ENCODE measurements at places on chromosomes 7 and 10.

- DNase-seq = no peak
These were observed 18.0 kb downstream of the CAMK2B start for GRCh38 chr7:44307301-44307900.

DNA sequence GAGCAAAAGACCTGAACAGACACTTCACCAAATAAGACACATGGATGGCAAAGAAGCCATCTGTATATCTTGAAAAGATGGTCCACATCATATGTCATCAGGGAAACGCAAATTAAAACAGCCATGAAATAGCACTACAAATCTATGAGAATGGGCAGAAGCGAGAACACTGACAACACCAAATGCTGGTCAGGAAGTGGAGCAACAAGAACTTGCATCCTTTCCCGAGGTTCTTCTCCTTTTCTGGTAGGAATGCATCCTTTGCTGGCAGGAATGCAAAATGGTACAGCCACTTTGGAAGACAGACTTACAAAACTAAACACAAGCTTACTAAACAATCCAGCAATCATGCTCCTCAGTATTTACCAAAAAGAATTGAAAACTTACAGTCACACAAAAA, 60.0 kb downstream of the PIK3AP1 start:
- DNase-seq = no peak

DNA sequence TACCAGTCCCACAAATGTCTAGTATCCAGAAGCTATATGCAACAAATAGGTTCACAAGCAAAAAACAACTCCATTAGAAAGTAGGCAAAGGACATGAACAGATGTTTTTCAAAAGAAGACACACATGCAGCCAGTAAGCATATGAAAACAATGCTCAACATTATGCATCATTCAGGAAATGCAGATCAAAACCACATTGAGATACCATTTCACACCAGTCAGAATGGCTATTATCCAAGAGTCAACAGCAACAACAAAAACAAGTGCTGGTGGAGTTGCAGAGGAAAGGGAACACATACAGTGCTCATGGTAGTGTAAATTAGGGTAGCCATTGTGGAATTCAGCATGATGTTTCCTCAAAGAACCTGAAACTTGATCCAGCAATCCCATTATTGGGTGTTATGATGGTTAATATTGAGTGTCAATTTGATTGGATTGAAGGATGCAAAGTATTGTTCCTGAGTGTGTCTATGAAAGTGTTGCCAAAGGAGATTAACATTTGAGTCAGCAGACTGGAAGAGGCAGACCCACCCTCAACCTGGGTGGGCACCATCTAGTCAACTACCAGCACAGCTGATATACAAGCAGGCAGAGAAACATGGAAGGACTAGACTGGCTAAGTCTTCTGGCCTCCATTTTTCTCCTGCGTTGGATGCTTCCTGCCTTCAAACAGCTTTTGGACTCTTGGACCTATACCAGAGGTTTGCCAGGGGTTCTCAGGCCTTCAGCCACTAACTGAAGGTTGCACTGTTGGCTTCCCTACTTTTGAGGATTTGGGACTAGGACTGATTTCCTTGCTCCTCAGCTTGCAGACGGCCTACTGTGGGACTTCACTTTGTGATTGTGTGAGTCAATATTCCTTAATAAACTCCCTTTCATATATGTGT, 218.4 kb upstream of the SEMA3D start:
- no peak for DNase-seq

DNA sequence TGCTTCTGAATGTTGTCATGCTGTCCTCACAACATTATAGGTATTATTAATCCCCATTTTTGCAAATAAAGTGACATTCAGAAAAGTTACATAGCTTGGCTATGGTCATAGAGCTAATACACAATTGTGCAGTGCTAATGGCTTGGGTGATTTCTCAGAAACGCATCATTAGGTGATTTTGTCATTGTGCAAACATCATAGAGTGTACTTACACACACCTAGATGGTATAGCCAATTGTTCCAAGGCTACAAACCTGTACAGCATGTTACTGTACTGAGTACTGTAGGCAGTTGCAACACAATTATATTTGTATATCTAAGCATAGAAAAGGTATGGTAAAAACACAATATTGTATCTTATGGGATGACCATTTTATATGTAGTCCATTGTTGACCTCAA, 91.0 kb downstream of the BTAF1 start:
- no peak for DNase-seq

DNA sequence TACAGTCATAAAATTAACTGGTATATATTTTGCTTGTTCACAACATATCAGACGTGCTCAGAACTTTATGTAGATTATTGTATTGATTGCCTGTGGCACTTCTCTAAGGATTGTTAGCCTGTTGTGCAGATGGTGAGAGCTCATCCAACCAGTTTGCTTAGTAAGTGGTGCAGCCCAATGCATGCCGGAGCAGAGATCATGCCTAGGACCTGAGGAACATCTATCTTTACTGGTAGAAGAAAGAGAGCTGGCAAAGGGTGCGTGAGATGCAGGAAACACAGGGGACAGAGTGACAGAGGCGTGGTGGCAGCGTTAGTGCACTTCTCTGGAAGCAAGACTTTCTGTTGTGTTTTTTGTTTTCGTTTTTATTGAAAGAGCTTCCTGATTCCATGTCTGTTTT, 35.9 kb downstream of the CCM2 start:
- no peak for DNase-seq

DNA sequence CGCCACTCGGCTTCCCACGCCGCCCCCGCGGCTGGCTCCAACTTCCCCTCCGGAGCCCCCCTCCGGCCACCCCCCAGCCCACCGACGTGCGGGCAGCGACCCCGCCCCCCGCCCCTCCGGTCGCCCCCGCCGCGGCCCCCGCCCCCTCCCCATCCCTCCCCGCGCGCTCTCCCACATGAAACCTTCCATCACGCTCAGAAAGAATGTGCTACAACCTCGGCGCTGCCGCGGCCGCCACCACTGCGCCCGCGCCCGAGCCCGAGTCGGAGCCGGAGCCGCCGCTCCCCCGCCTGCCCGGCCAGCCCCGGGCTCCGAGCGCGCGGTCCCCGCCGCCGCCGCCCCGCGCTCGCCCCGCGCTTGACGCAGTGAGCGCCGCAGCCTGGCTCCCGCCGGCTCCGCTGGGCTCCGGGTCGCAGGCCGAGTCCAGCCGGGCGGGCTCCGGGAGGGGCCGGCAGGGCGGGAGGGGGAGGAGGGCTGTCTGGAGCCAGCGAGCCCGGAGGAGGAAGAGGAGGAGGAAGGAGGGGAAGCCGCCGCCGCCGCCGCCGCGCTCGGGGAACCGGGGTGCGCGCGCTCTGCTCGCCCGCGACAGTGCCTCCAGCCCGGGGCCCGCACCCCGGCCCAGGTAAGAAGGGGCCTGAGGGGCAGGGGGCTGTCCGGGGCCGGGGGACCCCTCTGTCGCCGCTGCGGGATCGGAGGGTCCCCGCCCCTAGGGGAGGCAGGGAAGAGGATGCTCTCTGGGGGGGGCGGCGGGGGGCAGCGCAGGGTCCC, 4.3 kb upstream of the ELFN1 start:
- DNase-seq = no peak

DNA sequence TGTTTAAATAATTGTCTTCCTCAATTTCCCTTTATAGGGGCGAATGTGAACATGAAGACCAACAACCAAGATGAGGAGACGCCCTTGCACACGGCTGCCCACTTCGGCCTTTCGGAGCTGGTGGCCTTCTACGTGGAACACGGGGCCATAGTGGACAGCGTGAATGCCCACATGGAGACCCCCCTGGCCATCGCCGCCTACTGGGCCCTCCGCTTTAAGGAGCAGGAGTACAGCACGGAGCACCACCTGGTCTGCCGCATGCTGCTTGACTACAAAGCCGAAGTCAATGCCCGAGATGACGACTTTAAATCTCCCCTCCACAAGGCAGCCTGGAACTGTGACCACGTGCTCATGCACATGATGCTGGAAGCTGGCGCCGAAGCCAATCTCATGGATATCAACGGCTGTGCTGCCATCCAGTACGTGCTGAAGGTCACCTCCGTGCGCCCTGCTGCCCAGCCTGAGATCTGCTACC, 42.1 kb downstream of the ASB4 start:
- no peak for DNase-seq

DNA sequence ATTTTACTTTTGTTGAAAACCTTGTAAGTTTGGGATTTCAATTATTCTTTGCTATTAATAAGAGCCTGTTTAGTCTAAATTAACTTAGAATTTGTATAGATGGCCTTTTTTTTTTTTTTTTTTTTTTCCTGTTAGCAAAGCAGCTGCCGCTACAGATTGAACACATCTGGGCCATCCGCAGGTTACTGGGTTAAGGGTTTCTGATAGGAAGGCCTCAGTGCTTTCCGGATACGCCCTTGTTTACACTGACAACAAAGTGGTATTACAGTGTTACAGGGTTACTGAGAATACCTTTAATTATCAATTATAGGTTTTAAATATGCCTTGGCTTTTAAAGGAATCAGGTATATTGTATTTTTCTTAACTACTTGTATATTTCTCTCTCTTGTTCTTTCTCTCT, 76.8 kb downstream of the PTN start:
- DNase-seq = no peak

GRCh38 chr10:100750291-100751210, 5.2 kb downstream of the PAX2 start:
- no peak for DNase-seq

GRCh38 chr10:129525401-129525801, 58.4 kb downstream of the MGMT start:
- no peak for DNase-seq

DNA sequence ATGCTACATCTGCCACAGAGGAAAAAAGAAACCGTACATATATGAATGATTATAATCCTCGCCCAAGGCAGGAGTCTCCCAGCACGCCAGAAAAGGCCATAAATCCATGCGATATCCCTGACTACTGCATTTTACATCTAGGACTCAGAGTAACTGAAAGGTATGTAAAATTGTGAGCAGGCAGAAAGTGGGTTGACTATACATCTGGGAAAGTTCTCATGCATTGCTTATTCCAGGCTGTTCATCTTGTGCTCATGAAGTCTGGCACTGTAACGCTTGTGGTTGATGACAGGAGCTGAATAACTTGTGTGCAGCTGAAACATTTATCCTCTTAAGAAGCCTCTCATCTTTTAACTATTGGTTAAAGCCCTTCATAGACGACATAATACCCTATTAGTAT, 193.4 kb upstream of the STEAP4 start:
- DNase-seq = no peak

- no peak for DNase-seq
These were observed 854 bp upstream of the CFAP46 start for GRCh38 chr10:132943058-132943790.

- DNase-seq = no peak
These were observed 68.6 kb downstream of the C7orf25 start for GRCh38 chr7:42843205-42843800.

DNA sequence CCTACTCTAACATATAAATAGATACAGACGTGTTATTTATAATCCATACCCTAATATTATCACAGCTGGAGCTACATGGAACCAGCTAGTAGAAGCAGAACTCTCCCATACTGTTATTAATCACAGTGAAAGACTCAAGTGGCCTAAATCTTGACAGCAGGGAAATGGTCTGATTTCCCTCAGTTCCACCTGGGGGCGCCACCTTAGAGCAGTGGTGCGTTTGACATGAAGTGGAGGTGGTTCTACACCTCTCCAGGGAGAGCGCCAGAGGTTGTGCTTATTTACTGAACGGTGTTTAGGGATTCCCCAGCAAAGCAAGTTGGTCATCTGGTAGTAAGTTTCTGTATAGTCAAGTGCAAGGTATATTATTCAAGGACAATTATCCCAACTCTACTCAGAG, 17.6 kb downstream of the DNTT start:
- DNase-seq = no peak

GRCh38 chr10:1903982-1904381, 166.7 kb upstream of the ADARB2 start:
- no peak for DNase-seq

- no peak for DNase-seq
These were observed 145.6 kb downstream of the BAMBI start for GRCh38 chr10:28822719-28823464.

- DNase-seq = no peak
These were observed 234.8 kb downstream of the AGMO start for GRCh38 chr7:15327001-15327400.

GRCh38 chr10:77315496-77316129, 322.0 kb downstream of the KCNMA1 start:
- no peak for DNase-seq

DNA sequence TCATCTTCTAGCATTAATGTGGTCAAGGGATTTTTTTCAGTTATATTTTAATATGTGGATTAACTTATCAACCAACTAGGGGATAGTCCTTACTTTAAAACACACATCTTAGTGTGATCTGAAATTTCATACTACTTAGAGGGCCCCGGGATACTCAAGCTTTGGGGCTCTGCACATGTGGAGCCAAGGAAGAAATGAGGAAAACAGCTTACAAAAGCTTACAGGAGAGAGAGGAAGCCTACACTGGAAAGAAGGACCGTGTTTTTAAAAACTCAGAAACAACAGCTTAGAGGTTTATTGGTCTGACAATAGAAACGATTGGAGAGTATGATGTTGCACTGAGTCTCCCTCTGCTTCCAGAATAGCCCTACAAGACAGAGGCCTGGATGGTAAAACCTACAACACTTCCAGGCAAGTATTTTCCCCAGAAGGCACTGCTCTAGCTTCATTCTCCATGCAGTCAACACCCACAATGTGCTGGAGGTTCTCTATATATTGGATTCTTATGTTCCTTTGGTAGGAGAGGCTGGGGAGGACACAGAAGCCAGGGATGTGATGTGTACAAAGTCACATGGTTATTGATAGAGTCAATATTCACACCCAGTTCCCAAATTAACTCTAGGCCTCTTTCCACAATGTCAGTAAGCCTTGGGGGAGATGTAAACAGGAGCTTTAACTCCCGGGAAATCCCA, 47.3 kb downstream of the JCAD start:
- no peak for DNase-seq

GRCh38 chr7:144656965-144657517, 178.8 kb downstream of the TPK1 start:
- DNase-seq = no peak

- DNase-seq = no peak
These were observed 78.4 kb upstream of the CAMK2B start for GRCh38 chr7:44403775-44404174.

GRCh38 chr10:101666083-101666482, 28.9 kb downstream of the FBXW4 start:
- DNase-seq = no peak

- DNase-seq = no peak
These were observed 144.5 kb upstream of the AGR3 start for GRCh38 chr7:17026269-17026668.

DNA sequence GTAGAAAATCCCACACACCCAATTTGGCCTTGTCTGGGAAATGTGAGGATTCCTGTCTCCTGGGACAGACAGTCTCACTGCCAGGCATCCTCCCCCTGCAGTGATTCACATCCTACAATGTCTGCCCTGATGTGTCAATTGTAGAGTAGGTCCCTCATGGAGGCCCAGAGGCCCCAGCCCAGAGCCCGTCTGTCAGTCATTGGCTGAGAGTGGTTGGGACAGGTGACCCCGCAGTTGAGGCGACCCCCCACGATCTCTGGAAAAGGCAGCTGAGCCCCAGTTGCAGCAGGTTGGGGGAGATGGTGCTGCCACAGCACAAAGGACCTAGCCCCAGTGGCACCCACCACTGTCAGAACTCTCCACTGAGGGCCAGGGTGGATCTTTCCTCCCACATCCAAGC, 84.3 kb upstream of the INSIG1 start:
- DNase-seq = no peak

Measured in stimulated activated CD4-positive, alpha-beta T cell treated with anti-CD3 and anti-CD28 coated beads, Interleukin-15, amount 100 ng/mL, for 1 hour (primary cell).